OCI-LY7 (cell line): ENCODE measurements at places on chromosomes 6 and 20.
A peak's percentile ranks its signal among the peaks of the same experiment; 100 is the strongest.

GRCh38 chr20:1130058-1130694 lies 11.8 kb downstream of the PSMF1 start:
- DNase-seq, result no peak

GRCh38 chr20:38842026-38842425 lies 36.5 kb downstream of the PPP1R16B start:
- DNase-seq, result peak; percentile 49

- DNase-seq, result no peak
These were observed 337 bp downstream of the ESF1 start for GRCh38 chr20:13784271-13784892.

DNA sequence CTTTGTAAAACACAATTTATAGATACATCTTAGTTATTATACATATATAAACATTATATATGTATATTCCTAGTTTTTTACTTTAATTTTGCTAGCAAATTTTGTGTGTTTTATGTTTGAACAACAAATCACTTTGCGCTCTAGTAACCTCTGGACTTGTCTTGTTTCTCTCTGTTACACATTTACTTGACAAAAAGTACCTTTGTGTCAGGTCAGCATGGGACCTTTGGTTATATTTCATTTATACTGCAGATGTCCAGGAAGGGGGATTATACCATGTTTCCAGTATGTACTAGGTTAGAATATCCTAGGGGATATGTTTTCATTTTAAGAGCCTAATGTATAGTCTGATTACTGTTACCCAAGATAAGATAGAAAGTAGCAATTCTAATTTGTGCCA lies 28.5 kb upstream of the ELOVL5 start:
- no peak for DNase-seq

- no peak for DNase-seq
These were observed 32.9 kb upstream of the ID1 start for GRCh38 chr20:31572042-31572700.
